ENCODE measurements at places on chromosomes 13 and 19. TPM values are rescaled to one million over a fixed set of nuclear protein-coding genes. Genes with fewer than 3 reads are reported as not detected.

DNA sequence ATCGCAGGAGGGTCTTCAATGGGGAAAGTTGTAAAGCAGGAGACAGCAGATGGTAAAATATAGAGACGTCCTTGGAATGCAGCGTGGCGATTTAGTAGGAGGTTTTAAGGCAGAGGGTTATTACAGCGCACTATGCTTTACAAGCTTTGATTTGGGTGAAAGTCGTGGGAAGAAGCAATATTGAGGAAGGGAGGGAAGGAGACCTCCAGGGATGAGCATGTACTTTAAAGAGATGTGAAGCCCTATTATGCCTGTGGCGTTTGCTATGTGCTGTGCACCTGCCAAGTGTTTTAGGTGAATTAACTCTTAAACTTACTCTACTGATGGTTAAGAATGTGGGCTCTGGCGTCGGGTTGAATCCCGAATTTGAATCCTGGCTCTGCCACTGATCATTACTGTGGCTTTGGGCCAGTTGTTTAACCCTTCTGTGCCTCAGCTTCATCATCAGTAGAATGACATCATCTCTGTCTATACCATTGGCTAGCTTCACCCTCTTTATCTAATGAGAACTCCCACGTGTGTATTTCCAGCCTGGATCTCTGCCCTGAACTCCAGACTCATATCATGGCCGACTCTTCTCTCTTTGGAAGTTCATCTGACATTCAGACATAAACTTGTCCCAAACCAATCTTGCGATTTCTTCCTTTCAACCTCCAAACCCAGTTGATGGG lies 583 bp downstream of the CCDC61 start:
- H3K4me1 ChIP-seq, result peaks cover 27% of the 10 kb centered on the region
- H3K4me3 ChIP-seq, result no peak overlapping the region
- no peaks in the 10 kb centered on the region for H3K36me3 ChIP-seq
- DNase-seq, result no peak
- peaks cover 24% of the 10 kb centered on the region for H3K27me3 ChIP-seq
- H3K27ac ChIP-seq, result no peak overlapping the region

DNA sequence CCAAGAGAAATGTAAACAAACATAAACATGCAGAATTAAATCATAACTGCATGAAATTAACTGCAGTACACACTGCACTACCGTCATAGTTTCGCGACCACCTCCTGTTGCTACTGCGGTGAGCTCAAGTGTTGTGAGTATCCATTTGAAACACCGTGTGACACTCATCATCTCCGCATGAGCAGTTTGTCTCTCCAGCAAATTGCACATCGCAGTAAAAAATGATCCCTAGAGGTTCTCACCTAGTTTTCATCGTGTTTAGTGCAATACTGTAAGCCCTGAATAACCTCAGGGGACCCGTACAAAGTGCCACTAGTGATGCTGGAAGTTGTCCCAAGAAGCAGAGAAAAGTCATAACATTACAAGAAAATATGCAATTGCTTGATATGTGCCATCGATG lies 147.7 kb downstream of the DPF1 start:
- H3K4me3 ChIP-seq, result no peak overlapping the region
- H3K27me3 ChIP-seq, result no peaks in the 10 kb centered on the region
- H3K4me1 ChIP-seq, result peaks cover 21% of the 10 kb centered on the region
- H3K36me3 ChIP-seq, result peaks cover 4% of the 10 kb centered on the region

GRCh38 chr19:12969292-12969988 lies at the start of gene DAND5:
Gene DAND5, plus strand, starts transcription at chr19:12969576. Its CDS starts 85 bp downstream, at chr19:12969661.
- no peak within 1 kb of the TSS for H3K4me3 ChIP-seq
- H3K27ac ChIP-seq, result peak within 1 kb of the TSS; percentile 66
- peaks cover 38% of the 10 kb centered on the region for H3K27me3 ChIP-seq
- DNase-seq, result no peak
- H3K4me1 ChIP-seq, result peaks cover 5% of the 10 kb centered on the region

DNA sequence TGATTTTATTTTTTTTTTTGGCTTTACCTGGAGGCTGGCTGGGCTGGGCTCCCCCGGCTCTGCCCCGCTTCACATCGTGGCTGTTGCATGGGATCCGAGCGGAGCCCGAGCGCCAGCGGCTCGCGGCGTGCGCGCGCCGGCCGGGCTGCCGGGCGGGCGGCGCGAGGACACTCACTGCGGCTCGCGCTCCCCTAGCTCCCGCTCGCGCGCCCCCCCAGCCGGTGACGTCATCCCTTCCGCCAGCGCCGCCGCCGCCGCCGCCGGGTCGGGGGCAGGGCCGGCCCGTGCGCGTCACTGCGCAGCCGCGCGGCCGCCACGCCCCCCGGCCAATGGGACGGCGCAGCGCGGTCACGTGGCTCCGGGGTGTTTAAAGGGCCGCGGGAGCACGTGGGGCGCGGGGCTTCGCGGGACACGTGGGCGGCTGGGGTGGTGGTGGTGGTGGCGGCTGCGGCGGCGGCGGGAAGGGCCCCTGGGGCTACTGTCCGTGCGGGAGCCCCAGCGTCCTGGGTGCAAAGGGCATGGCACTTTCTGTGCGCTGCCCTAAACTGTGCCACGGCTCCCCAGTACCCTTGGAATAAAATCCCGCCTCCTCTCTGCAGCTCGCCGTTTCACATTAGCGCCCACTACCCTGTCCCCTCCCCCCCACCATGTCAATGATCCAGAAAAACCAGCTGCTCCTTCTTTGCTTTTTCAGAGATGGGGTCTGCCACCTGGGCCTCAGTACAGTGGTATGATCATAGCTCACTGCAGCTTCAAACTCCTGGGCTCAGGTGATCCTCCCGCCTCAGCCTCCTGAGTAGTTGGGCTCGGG lies at the start of gene PTPRS:
Gene PTPRS, minus strand, starts transcription at position 176 of the 811 bp plus-strand sequence. CDS start 54,672 bp downstream, outside the sequence.
- peaks cover 29% of the 10 kb centered on the region for H3K4me1 ChIP-seq
- peak; percentile 92 for DNase-seq
- peaks cover 7% of the 10 kb centered on the region for H3K27me3 ChIP-seq

- H3K36me3 ChIP-seq, result no peaks in the 10 kb centered on the region
- H3K4me1 ChIP-seq, result peaks cover 29% of the 10 kb centered on the region
- H3K4me3 ChIP-seq, result peak overlapping the region; percentile 66
- H3K27ac ChIP-seq, result peak overlapping the region; percentile 70
Measured at GRCh38 chr19:54470991-54471782, 1.9 kb downstream of the CDC42EP5 start.

Gene GAS6
- total RNA-seq, result 7.7 TPM

Gene SPATA13
- total RNA-seq, result 42.3 TPM

Gene ATP4B
- total RNA-seq, result not detected
